ENCODE measurements at places on chromosomes 2 and 18.

DNA sequence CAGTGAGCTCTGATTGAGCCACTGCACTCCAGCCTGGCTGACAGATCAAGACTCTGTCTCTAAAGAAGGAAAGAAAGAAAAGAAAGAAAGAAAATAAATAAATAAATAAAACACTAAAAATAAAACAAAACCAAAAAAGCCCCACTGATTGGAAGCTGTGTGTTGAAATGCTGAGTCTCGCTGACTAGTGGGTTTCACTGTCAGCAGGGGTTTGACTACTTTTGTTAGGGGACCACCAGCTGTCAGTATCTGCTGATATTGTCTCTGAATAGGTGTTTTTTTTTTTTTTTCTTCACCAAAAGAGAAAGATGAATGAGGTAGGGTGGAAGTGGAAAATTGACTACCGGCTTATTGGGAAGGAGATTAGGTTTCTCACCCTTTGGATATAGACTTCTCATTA is 12.8 kb upstream of the ACTR2 start:
- no peak for DNase-seq

- DNase-seq = no peak
These were observed 134.9 kb upstream of the ZNF236 start for GRCh38 chr18:76687304-76687962.

GRCh38 chr2:23772684-23773083 is 154.2 kb downstream of the ATAD2B start:
- DNase-seq = no peak

DNA sequence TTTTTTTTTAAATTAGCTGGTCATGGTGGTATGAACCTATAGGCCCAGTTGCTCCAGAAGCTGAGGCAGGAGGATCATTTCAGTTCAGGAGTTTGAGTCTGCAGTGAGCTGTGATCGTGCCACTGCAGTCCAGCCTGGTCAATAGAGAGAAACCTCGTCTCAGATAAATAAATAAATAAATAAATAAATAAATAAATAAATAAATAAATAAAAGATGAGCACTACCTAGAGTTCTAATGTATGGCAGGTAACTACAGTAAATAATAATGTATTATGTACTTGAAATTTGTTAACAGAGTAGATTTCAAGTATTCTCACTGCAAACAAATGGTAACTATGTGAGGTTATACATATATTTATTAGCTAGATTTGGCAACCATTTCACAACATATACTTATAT is 697.9 kb upstream of the ID2 start:
- no peak for DNase-seq

DNA sequence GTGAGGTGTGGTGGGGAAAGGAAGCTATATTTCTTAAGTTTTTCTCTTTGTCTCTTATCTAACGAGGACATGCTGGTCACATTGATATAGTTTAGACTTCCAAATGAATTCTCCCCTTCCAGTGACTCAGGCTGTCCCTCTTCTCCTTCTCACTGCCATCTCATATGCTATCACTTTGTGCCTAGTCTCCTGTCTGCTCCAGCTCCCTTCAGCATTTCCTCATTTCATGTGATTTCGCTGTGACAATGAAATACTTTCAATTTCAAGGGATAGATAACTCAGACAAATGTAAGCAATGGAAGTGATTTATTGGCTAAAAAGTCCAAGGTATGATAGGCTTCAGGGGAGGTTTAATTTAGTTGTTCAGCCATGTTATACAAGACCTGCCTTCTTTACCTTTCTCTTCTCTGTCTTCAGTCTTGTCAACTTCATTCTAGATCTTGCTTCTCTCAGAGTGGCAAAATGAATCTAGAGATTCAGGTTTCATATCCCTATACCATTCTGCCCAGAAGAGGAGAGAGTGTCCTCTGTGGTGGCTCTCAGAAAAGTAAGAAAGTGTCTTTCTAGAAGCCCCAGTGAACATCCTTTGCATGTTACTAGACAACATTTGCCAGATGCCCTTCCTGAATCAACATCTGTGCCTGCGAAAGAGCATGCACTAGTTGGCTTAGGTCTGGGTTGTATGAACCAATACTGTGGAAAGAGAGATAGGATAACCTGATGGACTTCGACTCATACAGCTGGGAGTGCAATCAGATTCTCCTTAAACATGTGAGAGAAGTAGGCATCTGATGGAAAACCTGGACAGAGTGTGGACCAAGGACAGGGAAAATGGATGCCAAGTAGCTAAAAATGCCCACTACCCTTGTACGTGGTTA is 29.9 kb upstream of the GPR155 start:
- no peak for DNase-seq

DNA sequence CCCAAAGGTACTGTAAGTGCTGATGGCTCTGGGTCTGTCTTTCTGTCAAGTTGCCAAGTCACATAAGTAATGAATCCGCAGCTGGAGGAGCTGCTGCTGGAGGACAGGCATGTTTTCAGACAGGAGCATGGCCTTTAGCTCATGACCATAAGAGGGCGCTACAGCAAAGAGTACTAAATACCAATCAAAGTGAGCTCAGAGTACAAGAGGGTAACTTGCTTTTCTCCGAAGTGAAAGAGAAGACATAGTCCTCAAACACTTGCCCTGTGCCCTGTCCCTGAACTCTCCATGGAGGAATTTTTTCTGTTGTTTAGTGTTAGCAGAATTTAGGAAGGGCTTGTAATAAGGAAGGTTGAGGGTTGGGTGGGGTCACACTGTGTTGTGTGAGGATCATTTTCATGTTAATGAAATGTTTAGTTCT is 58.0 kb upstream of the EML6 start:
- DNase-seq = no peak

GRCh38 chr2:30273574-30273929 is 42.2 kb downstream of the LBH start:
- DNase-seq = no peak

DNA sequence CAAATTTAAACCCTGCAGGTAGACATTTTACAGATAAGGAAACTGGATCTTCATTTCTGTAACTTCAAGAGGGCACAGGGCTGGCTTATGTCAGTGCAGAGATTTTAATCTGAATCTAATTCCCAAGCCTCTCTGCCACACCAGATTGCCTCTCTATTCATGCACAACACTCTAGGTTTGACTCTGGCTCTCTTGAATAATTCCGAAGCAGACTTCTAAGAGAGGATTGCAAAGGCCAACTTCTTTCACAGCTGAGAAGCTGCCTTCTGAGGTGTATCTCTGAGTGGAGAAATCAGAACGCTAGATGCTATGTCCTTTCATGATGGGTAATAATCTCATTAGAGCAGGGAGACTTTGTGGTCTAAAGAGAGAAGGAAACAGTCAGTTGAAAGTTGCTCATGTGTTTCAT is 20.1 kb upstream of the MGAT5 start:
- DNase-seq = no peak

- DNase-seq = no peak
These were observed 370.5 kb downstream of the EIPR1 start for GRCh38 chr2:3007135-3007534.

DNA sequence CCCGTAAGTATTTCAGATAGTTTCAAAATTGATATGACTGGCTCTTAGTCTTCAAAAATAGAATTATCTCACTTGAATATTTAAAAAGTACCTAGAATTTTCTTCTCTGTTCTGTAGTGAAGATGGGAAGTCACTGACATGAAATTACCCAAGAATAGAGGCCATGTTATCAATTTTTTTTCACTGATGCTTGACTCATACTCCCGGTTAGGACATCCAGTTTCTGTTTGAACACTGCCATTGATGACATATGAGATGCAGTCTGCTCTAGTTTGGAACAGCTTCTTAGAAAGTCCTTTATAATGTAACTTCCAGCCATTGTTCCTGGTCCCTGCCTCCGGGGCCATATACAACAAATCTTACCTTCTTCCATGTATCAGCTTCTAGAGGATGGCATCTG is 26.0 kb downstream of the MAP3K20 start:
- no peak for DNase-seq

DNA sequence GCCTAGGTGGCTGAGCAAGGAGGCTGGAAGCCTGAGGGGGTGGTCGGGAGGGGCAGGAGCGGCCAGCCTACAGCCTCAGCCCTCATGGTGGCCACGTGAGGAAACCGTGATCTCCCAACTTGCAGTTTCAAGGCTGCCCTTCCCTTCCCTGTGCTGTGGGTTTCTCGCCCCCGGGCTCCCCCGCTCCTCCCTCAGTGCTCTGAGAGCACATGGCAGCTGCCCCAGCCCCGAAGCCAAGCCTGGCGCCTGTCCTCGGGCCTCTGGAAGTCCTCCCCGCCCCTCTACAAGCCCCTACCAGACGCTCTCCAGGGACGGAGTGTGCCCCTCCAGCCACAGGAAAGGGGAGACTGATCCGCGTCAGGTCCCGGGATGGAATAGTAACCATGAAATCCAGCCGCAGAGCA is 586 bp upstream of the ANKRD23 start:
- DNase-seq = no peak

DNA sequence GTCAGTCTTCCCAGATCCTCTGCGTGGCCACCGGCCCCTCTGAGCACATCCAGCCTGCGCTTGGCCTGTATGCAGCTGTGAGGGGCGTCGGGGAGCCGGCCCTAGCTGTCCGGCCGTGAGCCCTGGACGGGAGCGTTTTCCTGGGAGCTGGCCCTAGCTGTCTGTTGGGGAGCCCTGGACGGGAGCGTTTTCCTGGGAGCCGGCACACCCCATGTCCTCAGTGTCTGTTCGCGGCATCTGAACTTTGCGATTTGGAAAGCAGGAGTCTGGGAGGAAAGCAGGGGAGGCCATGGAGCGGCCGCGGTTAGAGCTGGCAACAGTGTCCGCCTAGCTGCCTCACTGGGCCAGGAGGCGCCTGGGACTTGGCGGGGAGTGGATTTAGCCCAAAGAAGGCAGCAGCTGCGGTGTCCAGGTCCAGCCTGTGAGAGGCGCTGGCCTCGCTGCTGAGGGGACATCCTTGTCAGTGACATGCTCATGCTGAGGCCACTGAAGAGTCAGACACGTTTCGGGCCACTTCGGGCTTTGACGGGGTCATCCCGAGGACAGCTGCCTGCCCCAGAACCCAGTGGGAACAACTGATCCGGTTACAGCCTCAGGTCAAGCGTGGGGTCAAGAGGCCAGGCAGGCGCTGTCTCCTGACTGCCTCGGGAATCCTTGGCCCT is 75.8 kb downstream of the KCNG2 start:
- DNase-seq = no peak

- no peak for DNase-seq
These were observed 195.4 kb upstream of the KLHL14 start for GRCh38 chr18:32968248-32968647.

- no peak for DNase-seq
These were observed 95.7 kb upstream of the NRP2 start for GRCh38 chr2:205586626-205587025.

DNA sequence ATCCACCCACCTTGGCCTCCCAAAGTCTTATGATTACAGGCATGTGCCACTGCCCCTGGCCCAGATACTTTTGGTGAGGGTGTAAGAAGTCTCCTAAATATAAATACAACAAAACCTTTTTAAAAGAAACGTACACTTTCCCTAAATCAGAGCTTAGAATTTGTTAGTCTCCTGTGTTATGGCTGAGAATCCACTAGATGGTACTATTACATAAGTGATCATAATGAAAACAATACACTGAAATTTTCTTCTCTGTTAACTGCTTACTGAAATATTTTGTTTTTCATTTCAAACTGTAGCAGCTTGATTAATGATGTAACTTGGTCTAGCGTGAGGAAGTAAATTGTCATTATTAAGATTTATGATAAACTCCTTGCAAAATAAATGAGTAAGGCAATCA is 74.8 kb upstream of the FAM98A start:
- DNase-seq = no peak

GRCh38 chr2:206851521-206851920 is 86.1 kb downstream of the FASTKD2 start:
- no peak for DNase-seq

GRCh38 chr2:66445925-66446871 is 11.3 kb downstream of the MEIS1 start:
- DNase-seq = no peak

- DNase-seq = no peak
These were observed 151.5 kb downstream of the GULP1 start for GRCh38 chr2:188443207-188443606.

GRCh38 chr18:12340945-12341660 is 33.1 kb downstream of the TUBB6 start:
- DNase-seq = no peak

DNA sequence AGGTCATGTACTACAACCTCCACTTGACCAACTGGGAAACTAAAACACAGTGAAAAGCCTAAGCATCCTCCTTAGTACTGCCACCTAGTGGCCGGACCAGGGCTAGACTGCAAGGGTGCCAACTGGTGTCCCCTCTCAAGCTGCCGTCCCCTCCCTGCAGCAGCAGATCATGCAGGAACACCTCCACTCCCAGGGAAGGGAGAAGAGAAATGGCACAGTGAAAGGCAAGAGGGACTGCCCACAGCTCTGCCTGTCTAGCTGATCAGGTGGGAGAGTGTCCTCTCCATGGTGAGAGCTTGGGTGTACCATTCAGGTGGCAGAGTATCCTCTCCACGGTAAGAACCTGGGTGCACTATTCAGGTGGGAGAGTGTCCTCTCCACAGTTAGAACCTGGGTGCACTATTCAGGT is 78.1 kb downstream of the AAK1 start:
- DNase-seq = peak; percentile 52

DNA sequence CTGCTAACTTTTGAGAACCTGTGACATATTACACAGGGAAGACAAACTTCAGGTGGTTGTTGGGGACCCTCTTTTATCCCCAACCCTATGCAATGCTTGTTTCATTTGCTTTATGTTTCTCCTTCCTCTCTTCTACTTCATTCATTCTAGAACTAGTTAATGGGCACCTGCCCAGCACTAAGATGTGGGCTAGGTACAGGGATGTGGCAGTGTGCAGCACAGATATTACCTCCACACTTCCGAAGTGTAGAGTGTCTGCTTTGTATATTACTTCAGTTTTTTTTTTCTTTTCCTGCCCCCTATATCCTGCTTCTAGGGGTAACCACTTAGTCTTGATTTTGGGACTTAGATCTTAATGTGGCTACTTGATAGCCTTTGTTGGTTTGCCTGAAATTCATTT is 35.1 kb downstream of the CD28 start:
- DNase-seq = no peak

DNA sequence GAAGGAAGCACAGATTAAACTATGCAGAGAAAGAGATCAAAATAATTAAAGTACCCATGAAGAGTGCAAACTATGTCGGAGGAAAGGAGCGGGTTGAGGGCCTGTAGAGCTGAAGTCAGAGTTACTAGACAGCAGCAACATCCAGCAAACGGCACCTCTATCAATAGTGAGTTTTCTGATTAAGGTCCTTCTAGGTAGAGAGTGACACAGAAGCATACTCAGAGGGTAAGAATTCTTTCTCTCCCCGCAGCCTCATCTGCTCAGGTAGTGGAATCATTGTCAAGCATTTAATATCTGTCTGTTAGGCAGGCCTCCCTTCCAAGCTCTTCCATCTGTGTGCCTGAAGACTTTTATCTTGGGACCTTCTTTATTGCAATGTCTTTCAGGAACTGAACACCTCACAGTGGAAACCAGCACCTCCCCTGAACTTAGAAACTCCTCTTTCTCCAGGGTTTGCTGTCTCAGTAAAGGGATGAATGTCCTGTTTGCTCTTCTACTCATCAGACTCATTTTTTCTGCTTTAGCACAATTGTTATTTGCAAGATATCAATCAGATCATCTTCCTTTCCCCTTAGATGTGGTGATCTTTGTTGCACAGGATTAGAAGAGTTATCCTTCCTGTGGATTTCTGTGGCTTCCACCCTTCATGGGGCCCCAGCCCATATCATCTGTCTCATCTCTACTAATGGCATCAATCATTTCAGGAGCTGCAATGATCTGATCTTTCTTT is 28.8 kb downstream of the SP140 start:
- no peak for DNase-seq

- DNase-seq = no peak
These were observed 39.1 kb upstream of the FIGN start for GRCh38 chr2:163774862-163775261.
